Retina (tissue), 1 donor: ENCODE measurements at places on chromosomes 7 and 10.

DNA sequence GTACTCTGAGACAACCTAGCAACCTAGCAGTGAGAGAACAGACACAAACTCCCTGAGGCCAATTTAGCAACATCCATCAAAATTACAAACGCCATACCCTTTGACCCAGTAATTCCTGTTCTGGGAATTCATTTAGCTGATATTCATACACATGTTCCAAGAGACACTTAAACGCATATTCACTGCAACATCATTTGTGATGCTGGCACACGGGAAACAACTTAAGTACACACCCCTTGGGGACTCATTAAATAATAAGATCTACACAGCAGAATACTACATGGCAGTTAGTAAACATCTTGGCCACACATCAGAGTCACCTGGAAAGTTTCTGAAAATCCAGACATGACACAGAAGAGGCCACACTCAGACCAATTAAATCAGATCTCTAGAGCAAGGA is 17.6 kb downstream of the NUDCD3 start:
- DNase-seq = no peak

DNA sequence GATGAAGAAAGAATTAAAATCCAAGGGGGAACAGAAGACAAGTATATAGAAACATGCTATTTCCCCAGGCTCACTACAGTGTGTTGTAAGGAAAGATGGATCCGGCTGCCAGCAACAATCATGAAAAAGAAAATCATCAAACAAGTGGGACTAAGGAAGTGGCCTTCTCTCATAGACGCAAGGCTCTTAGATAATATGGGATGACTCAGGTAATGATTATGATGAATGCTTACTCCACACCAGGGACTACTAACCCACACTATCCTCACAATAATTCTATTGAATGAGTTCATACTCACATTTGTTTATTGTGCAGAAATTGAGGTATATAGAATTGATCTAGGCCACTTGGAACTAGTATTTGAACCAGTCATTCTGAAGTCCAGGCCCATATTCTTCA is 111.2 kb upstream of the BET1 start:
- DNase-seq = no peak

GRCh38 chr10:82543631-82544030 is 668.6 kb downstream of the NRG3 start:
- no peak for DNase-seq

DNA sequence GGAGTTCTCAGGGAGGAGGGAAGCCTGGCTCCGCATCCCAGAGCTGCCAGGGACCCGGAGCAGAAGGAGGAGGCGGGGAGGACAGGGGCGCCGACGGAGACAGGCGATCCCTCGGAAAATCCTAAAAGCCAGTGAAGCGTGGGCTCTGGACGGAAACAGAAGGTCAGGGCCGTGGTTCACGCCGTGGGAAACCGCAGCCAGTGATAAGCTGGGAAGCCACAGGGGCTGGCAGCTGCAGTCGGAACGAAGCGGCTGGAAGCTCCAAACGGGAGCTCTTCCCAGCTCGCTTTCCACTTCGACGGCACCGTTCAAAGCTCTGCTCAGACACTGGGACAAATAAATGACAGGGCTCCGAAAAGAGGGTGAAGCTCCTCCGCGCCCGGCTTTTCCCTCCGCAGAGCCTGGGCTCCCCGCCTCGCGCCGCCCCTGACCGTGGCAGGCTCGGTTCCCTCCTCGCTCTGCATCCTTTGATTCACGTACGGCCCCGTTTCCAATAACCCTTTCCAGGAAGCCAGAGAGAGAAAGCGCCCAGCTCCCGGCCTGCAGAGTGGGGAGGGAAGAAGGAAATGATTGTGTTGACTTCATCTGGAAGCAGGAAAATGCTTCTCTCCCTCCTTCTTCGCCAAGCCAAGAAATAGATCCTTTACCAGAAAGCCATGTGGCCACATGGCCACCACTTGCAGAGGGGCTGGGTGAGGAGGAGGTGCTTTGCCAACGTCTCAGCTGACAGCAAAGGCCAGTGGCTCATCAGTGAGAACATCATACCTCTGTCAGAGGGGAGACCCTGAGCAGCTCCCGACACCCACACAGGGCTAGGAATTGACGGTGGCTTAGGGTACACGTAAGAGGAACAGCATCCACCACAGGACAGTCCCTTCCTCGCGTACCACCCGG is 57.4 kb downstream of the ADRB1 start:
- peak; percentile 84 for DNase-seq

DNA sequence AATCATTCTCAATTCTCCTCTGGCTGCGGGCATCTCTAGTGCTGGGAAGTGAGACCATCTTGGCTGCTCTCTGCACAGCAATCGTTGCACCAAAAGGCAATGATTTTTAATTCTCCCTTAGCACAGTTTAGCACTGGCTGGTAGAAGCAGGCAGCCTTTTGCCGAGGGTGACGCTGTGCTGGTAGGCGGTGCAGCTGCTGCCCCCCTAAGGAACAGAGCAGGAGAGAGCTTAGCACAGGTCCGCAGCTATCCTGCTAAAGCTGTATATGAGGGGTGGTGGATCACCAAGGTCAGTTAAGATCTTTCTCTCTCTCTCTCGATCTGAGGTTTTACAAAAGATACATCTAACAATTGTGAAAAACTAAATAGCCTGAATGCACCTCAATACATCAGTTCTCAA is 390.1 kb downstream of the GATA3 start:
- peak; percentile 11 for DNase-seq

- DNase-seq = no peak
Measured at GRCh38 chr7:116384936-116385635, 114.5 kb upstream of the CAV2 start.

- DNase-seq = no peak
Measured at GRCh38 chr7:12738665-12739064, 51.2 kb downstream of the ARL4A start.

DNA sequence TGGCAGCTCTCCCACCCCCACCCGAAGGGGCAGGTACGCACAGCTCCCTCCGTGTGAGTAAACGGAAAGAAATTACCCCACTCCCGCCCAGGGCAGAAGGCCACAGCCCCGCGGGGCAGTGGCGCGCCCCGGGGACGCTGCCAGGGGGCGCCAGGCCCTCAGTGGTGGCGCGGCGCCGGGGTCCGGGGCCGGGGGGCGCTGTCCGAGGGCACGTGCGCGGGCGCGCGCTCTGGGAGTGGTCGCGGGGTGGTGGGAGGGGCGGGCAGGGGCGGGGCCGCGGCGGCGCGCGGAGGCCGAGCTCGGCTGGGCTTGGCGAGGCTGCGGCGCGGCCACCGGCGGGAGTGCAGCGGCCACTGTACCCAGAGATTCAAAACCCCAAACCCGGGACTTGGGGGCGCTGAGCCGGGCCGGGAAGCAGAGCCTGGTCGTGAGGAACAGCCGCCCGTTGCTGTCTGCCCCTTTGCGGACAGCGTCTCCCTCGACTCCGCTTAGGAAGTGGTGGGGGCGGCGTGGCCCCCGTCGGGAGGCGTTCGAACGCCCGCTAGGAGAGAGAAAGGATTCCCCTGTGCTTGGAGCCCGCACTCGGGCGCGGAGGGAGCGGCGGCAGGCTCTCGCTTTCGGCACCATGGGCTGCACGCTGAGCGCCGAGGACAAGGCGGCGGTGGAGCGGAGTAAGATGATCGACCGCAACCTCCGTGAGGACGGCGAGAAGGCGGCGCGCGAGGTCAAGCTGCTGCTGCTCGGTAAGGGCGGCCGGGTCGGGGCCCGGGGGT is at the start of gene GNAI1:
Gene GNAI1 (plus strand): TSS at position 296 of the 773 bp plus-strand sequence. CDS start 330 bp downstream, at position 626.
- peak; percentile 93 for DNase-seq

DNA sequence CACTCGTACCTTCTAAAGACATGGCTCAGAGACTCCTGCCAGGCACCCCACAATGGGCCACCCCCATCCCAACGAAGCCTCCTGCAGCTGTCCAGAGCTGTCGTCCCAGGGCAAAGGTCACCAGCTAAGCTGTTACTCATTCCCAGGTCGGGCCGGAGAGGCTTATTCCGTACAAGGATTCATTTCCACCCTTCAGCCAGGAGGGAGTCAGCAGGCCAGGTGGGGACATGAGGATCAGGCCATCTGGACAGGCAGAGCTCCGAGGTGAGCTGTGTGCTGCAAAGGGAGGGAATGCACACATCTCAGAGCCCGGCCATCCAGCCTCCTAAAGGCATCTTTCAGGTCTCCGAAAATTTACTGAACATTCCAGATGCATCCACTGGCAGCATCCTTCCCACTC is 63.9 kb upstream of the NANOS1 start:
- no peak for DNase-seq

GRCh38 chr7:134691546-134692343 is 45.1 kb downstream of the BPGM start:
- DNase-seq = no peak

- DNase-seq = no peak
Measured at GRCh38 chr10:130816116-130816901, 495.2 kb downstream of the TCERG1L start.

GRCh38 chr7:36084485-36085091 is 68.5 kb upstream of the EEPD1 start:
- peak; percentile 63 for DNase-seq

DNA sequence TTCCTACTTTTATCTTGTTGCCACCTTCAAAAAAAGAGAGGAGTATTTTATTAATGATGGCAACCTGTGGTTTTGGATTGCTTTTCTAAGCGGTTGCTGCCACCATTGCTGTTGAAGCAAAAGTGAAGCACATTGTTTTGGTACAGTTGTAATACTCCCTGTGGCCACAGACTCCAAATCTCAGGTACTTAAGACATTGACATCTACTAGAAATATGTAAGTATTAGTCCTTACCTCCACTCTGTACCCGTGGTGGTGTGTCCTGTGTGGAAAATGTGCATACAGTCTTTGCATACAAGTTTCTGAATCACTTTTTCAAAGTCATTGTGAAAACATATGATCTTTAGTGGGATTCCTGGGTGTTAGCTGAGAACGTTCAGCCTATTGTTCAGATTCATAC is 85.7 kb downstream of the ANLN start:
- no peak for DNase-seq

GRCh38 chr7:72408966-72409637 is 3.0 kb downstream of the CALN1 start:
- no peak for DNase-seq

DNA sequence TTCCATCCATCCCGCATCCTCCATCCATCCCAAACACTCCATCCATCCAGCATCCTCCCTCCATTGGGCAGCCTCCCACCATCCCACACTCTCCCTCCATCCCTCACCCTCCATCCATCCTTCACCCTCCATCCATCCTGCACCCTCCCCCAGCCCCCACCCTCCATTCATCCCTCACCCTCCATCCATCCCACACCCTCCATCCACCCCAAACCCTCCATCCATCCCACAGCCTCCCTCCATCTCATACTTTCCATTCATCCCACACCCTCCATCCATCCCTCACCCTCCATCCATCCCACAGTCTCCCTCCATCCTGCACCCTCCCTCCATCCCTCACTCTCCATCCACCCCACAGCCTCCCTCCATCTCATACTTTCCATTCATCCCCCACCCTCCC is 60.4 kb downstream of the FOXI2 start:
- no peak for DNase-seq

DNA sequence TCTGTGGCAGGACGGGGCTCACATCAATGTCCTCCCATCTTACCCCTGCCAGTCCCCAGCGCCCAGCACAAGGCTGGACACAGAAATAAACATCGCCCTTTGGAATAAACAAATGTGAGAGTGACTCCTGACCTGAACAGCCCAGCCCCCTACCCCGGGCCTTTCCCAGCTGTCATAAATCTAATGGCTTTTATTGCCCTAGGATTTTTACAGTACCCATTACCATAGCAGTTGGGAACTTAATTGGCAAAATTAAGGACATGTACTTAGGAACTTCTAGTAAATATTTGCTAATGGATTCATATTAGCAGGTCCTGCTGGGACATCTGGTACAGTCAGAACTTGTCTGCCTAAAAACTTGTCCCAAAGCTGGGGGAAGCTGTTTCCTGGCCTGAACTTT is 76.6 kb downstream of the GLRX3 start:
- DNase-seq = no peak

GRCh38 chr7:157682946-157683746 is 346.3 kb downstream of the DNAJB6 start:
- DNase-seq = no peak

DNA sequence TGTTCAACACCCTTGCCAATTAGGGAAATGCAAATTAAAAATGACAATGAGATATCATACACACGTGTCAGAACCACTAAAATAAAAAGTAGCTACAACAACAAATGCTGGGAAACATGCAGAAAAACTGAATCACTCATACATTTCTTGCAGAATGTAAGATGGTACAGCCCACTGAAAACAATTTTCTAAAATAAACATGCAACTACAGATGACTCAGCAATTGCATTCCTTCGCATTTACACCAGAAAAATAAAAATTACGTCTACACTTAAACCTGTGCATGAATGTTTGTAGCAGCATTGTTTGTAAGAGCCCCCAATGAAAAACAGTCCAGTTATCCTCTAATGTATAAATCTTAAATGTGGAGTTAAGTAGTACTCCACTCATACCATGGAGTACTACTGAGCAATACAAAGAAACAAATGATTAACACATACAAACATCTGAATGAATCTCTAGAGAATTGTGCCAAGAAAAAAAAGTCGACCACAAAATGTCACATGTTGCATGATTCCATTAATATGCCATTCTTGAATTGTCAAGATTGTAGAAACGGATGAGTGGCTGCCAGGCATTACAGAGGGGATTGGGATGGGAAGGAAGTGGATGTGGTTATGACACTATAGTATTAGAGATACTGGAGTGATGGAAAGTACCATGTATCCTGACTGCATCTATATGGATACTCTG is 134.6 kb upstream of the NPSR1 start:
- no peak for DNase-seq

- no peak for DNase-seq
Measured at GRCh38 chr7:140122965-140123364, 53.8 kb downstream of the KDM7A start.

- no peak for DNase-seq
Measured at GRCh38 chr7:124254396-124254795, 221.5 kb upstream of the TMEM229A start.

- DNase-seq = no peak
Measured at GRCh38 chr10:71429304-71429703, 32.6 kb downstream of the CDH23 start.

GRCh38 chr10:62814756-62815380 is 1.3 kb downstream of the EGR2 start:
- no peak for DNase-seq

- DNase-seq = no peak
Measured at GRCh38 chr10:104293011-104293410, 24.0 kb downstream of the GSTO2 start.

- peak; percentile 13 for DNase-seq
Measured at GRCh38 chr10:69665474-69666320, 35.6 kb downstream of the FAM241B start.

GRCh38 chr10:30782537-30783461 is 153.2 kb upstream of the LYZL2 start:
- DNase-seq = peak; percentile 26

GRCh38 chr7:151254316-151254715 is 5.8 kb upstream of the SMARCD3 start:
- DNase-seq = no peak
